Placental pericyte (primary cell): ENCODE measurements at places on chromosomes 4 and X. TPM values are rescaled to one million over a fixed set of nuclear protein-coding genes. Genes with fewer than 3 reads are reported as not detected.

Gene GATA1
- total RNA-seq = not detected in 2 replicates

Gene TXLNG
- 8.6 and 14.2 TPM in 2 replicates for total RNA-seq

Gene FOXP3
- not detected in 2 replicates for total RNA-seq

Gene CD40LG
- not detected in 2 replicates for total RNA-seq

Gene SPARCL1
- 0.14 TPM in 1 of 2 replicates, not detected in the other for total RNA-seq

Gene RTL5
- 1.4 and 2.4 TPM in 2 replicates for total RNA-seq

Gene SLC34A2
- total RNA-seq = not detected in 2 replicates

Gene ARX
- not detected in 2 replicates for total RNA-seq

Gene CTAG1B
- total RNA-seq = not detected in 2 replicates

Gene GLRB
- total RNA-seq = 5.9 and 8.2 TPM in 2 replicates

Gene FGA
- not detected in 2 replicates for total RNA-seq

Gene JADE3
- 2.6 and 5.5 TPM in 2 replicates for total RNA-seq

Gene TMEM144
- 2.2 and 4.3 TPM in 2 replicates for total RNA-seq

Gene CT45A1
- total RNA-seq = not detected in 2 replicates

Gene ZNF732
- under 0.01 and 0.44 TPM in 2 replicates for total RNA-seq

Gene CENPI
- 4.4 and 50.1 TPM in 2 replicates for total RNA-seq

Gene GABRG1
- not detected in 2 replicates for total RNA-seq

Gene HPGD
- 1.6 TPM in 1 of 2 replicates, not detected in the other for total RNA-seq

Gene USP11
- total RNA-seq = 47.7 and 65.2 TPM in 2 replicates

Gene GYG2
- 4.2 and 18.2 TPM in 2 replicates for total RNA-seq

Gene MXRA5
- 10.1 and 43.2 TPM in 2 replicates for total RNA-seq

Gene IL3RA
- total RNA-seq = not detected in 2 replicates

Gene TRIM60
- total RNA-seq = 0.88 and 1.1 TPM in 2 replicates

Gene SPANXA2
- not detected in 2 replicates for total RNA-seq

Gene TLR2
- total RNA-seq = 0.22 and 0.29 TPM in 2 replicates

Gene TCEAL7
- 0.44 and 11.7 TPM in 2 replicates for total RNA-seq

Gene HSD17B13
- 0.14 and 0.22 TPM in 2 replicates for total RNA-seq

Gene POF1B
- not detected in 2 replicates for total RNA-seq

Gene ANOS1
- total RNA-seq = 1.1 and 4.9 TPM in 2 replicates

Gene GAGE12J
- not detected in 2 replicates for total RNA-seq

Gene CCKAR
- not detected in 2 replicates for total RNA-seq

Gene CYSLTR1
- 0.29 TPM in 1 of 2 replicates, not detected in the other for total RNA-seq

Gene AR
- total RNA-seq = 0.22 and 6.2 TPM in 2 replicates

Gene TMEM47
- 0.66 and 13.3 TPM in 2 replicates for total RNA-seq

Gene HTR2C
- total RNA-seq = 0.44 and 1.3 TPM in 2 replicates

Gene ARMCX1
- total RNA-seq = 27.6 and 36.3 TPM in 2 replicates

Gene CT45A10
- total RNA-seq = not detected in 2 replicates

Gene UGT2B11
- not detected in 2 replicates for total RNA-seq

Gene SH3D19
- total RNA-seq = 3.5 and 31.4 TPM in 2 replicates

Gene FMR1
- 21.0 and 26.7 TPM in 2 replicates for total RNA-seq

Gene EVC2
- total RNA-seq = 12.2 and 16.0 TPM in 2 replicates

Gene RAB41
- total RNA-seq = not detected in 2 replicates

Gene LEF1
- 0.44 and 5.6 TPM in 2 replicates for total RNA-seq

Gene SYTL4
- total RNA-seq = 3.7 and 4.0 TPM in 2 replicates

Gene RAP2C
- total RNA-seq = 60.6 and 61.1 TPM in 2 replicates

Gene IQCM
- total RNA-seq = not detected in 2 replicates
